ENCODE measurements at places on chromosomes 4 and X. TPM values are rescaled to one million over a fixed set of nuclear protein-coding genes. Genes with fewer than 3 reads are reported as not detected.

DNA sequence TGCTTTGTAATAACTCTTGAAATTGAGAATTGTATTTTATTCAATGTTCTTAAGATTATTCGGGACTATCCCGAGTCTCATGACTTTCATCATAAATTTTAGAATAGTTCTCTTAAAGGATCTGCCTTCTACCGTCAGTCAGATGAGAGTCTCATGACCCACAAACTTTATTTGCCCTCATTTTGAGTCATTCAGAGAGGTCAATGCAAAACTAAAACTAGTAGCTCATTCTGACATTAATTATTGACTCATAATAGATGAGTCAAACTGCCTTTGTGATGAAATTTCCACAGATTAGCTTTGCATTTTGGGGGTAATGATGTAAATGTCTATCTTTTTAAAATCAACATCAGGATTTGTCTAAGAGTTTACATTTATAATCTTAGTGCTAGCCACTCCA, 1527.3 kb downstream of the TECRL start:
- no peak for DNase-seq

- peak; percentile 67 for DNase-seq
Measured at GRCh38 chr4:10212400-10212799, 95.8 kb upstream of the WDR1 start.

DNA sequence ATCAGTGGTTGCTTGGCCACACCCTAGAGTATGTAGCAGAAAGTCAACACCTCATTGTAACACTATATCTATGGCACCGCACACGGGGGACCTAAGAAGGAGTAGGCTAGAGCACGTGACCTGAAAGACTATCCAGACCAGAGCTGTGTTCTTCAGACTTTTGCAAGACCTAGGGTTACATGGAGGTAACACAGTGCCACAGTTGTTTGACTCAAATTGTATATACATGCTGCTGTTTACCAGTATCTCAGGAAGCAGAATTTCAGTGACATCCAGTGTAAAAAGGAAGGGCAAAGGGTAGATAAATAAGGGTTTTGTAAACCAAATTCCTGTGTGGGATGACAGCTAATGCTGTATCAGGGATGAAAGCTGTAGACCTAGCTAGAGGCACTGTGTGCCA, 30.2 kb downstream of the PNMA6A start:
- no peak for DNase-seq

The UGT2B15 gene
- not detected for total RNA-seq

The DKK2 gene
- total RNA-seq: 0.17 TPM

The PDZD4 gene
- total RNA-seq: 0.19 TPM

DNA sequence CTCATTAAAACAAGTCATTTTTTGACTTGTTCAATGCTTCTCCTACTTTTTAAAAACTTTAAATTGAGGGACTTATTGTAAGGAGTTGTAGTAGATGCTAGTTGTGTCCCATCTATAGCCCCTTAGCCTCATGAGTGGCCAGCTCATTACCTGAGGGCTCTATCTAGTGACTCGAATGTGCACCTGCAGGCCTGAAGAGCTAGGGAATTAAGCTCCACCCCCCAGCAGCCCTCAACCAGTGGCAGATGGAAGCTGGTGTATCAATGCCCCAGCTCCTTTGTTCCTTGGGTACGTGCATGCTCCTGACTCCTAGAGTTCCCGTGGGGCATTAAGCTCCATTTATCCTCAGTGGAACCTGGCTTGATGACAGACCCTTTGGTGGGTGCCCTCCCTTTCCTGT, 146.7 kb upstream of the FAM9B start:
- DNase-seq: no peak

DNA sequence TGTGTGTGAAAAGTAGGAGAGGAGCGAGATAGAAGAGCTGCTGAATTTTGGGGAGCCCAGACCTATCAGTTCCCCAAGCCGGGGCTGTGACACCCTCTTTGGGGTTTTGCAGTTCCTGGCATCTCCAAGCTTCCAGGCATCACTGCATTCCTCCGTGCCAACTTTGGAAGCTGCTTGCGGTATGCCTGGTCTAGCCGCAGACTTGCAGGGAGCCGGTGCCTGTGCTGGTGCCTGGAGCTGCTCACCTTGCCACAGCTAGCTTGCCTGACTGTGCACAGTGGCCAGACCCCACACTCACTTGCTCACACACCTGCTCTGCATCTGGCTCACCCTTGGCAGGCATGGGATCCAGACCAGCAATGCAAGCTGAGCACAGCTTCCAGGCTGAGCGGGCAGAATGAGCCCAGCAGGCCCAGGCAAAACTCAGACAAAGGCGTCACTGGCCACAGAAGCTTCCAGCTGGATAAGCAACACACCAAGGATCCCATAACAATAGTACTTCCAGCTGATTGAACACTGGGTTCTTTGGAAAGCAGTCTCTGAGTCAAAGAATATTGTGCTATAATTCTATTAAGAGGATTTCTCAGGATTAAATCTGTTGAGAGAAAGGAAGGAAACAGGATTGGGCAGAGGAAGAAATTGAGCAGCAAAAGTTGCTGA, 390.9 kb downstream of the TEX13C start:
- no peak for DNase-seq

GRCh38 chr4:56654238-56654632, 26.9 kb downstream of the HOPX start:
- no peak for DNase-seq

GRCh38 chrX:124504111-124504983, 158.0 kb downstream of the SH2D1A start:
- DNase-seq: no peak

DNA sequence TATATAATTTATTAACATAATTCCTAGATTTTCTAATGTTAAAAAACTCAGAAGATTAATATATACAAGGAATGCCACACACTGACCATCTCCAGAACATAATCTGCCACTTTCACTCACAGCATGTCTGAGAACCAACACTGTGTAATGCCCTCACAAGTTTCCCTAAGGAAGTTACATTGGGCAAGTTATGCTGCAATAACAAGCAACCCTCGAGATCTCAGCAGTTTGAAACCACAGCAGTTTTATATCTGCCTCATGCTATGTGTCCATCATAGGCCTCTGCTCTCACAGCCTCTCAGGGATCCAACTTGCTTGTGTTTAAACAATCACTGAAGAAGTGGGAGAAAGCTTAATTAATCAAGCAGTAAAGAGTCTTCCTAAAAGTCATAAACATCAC, 250.0 kb upstream of the SLC7A11 start:
- no peak for DNase-seq

DNA sequence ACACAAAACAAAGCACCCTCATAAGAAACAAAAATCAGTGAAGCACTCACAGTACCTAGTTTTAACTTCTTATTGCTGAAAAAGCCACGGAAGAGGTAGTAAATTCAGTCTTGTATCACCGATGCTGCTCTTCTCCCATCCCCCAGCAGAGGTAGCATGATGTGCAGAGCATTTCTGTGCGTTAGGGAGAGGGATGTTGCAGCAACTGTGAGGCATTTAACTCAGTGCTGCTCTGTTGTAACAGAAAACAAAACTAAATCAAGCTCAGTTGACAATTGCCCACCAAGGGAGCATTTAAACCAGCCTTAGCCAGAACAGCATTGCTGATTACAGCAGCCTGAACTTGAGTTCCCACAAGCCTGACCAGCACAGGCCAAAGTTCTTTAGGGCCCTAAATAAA, 1279.7 kb upstream of the ADGRL3 start:
- no peak for DNase-seq

DNA sequence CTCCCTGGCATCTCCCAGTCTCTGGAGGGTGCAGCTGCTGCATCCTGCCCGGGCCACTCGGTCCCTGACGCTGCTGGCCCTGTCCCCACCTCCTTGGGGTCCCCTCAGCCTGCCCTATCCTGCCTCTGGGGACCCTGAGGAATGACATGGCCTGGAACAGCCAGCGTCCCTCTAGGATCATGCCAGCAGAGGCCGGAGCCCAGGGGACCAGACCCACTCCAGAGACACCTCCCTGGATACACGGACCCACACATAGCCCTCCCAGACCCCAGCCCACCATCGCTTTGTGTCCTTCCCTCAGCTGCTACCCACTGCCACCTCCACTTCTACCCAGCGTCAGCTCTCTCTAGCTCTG, 35.5 kb downstream of the CPLX1 start:
- no peak for DNase-seq

GRCh38 chrX:16023790-16024734, 99.3 kb upstream of the GRPR start:
- peak; percentile 80 for DNase-seq

DNA sequence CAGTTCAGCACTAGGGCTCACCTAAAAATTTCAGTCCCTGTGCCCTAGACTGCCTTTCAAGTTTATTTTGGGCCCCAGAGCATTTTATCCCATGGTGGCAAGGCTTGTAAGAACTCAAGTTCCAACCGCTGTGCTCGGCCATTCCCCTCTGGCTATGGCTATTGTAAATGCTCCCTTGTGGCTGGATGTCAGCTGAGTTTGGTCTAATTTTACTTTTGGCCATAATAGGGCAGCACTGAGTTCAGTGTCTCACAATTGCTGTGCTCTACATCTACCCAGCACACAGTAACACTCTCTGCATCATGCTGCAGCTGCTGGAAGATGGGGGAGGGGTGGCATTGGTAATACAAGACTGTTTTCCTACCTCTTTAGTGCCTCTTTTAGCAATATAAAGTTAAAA, 210.8 kb upstream of the IRS4 start:
- no peak for DNase-seq

The TLR2 gene
- total RNA-seq: 1.2 TPM

DNA sequence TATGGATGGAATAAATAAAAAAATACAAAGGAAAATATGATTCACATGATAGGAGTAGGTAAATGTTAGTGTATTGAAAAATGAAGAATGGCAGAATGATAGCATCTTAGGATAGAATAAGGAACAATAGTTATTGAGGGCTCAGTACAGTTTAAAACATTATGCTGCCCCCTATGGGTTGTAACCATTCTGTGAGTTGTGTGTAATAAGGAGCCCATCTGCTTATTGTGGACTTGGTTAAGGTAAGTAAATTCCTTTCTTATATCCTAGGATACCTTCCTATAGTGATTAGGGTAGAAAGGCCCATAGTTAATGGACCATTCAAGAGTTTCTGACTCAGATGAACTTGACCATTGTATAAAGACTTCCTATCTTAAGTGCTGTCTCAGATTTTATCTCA, 195.8 kb downstream of the PDHA2 start:
- peak; percentile 39 for DNase-seq

DNA sequence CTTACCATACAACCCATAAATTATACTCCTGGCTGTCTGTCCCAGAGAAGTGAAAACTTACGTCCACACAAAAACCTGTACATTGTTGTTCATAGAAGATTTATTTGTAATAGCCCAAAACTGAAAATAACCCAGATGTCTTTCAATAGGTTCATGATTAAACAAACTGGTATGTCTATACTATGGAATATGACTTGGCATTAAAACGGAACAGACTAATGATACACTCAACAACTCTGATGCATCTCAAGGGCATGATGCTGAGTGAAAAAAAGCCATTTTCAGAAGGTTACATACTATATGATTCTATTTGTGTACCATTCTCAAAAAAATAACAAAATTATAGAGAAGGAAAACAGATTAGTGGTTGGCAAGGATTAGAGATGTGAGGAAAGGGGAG, 11.6 kb upstream of the MND1 start:
- no peak for DNase-seq

GRCh38 chr4:127809173-127809800, 27.2 kb downstream of the HSPA4L start:
- no peak for DNase-seq

The AFM gene
- not detected for total RNA-seq

DNA sequence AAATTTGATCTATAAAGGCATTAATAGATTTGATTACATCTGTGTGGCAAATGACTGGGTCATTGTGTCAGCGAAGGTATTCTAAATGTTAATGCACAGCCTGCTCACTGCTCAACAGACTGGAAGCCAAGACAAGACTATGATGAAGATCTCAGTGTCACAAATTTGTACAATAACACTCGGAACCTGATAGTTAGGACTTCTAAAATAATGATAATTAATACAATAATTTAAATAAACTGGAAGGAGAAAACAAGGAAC, 217.4 kb downstream of the CENPC start:
- no peak for DNase-seq

- no peak for DNase-seq
Measured at GRCh38 chr4:112199041-112199440, 32.5 kb upstream of the AP1AR start.

DNA sequence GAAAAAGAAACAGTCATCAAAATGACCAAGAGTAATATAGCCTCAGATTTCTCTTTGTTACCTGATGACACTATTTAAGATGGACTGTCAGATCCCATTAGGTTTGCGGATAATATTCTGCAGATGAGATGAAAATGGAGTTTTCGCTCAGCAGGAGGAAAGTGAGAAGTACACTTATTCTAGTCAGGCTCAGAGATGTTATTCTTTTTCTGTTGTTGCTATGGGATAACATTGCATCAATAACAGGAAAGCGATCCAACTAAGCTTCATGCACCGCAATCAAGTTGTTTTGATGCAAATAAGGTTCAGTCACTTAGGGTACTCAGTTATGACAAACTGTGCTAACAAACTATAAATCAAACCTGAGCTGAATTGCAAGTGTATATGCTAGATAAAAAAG, 415.0 kb downstream of the CCSER1 start:
- DNase-seq: no peak

The MBNL3 gene
- 12.9 TPM for total RNA-seq

GRCh38 chr4:98568941-98569663, 89.3 kb downstream of the TSPAN5 start:
- DNase-seq: no peak

- no peak for DNase-seq
Measured at GRCh38 chrX:352582-353314, 34.0 kb downstream of the PPP2R3B start.

DNA sequence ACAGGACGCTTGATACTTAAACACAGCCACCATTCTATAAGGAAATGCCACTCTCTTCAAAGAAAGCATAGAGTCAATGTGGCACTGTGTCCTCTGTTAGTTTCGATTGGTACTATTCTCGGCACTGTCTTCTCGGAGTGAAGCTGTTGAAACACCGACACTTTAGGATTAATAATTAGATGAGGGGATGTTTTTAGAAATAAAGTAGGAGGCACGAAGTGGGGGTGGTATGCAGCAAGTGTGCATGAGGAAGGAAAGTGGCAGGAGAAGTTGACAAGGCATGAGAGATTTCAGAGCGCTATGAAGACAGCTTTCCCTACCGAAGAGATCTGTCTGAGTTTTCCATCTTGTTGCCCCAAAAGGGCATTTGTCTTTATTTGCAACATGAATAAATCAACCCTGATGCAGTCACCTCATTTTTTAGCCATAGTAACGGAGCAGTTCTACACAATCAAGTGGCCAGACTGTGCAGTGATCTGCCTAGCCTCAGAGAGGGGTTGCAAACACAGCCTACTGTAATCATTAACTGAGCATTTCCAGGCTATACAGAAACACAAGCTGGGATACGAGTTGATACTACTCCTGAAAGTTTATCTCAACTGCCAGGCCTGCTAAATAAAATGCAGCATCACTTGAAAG, 8.3 kb downstream of the GPRIN3 start:
- DNase-seq: no peak

The VCX2 gene
- total RNA-seq: not detected

All from mammary epithelial cell (primary cell).